ENCODE measurements at places on chromosomes 16 and 17.
A peak's percentile ranks its signal among the peaks of the same experiment; 100 is the strongest.

- no peak for DNase-seq
Observed at GRCh38 chr16:4634768-4635167, 10.1 kb downstream of the MGRN1 start.

GRCh38 chr17:81253358-81254131, 14.4 kb downstream of the NDUFAF8 start:
- no peak for DNase-seq

- DNase-seq: peak; percentile 91
Observed at GRCh38 chr16:85234310-85235204, 122.3 kb upstream of the CIBAR2 start.

DNA sequence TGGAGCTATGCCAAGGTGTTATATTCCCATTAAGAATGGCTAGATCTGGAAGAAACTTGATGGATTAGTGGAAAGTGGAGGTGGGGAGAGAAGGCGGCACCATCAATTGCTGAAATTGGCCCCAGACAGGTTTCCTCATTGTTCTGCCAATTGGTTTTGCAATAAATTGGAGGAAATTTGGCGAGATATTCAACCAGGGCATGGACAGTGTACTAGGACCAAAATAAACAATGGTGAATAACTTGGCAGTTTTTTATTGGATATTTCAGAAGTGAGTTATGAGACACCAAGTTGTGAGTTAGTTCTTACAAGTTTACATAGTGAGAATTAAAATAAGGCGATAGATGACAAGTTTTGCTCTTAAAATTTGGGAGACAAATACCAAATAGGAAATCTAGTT, 41.1 kb upstream of the SOX9 start:
- no peak for DNase-seq

DNA sequence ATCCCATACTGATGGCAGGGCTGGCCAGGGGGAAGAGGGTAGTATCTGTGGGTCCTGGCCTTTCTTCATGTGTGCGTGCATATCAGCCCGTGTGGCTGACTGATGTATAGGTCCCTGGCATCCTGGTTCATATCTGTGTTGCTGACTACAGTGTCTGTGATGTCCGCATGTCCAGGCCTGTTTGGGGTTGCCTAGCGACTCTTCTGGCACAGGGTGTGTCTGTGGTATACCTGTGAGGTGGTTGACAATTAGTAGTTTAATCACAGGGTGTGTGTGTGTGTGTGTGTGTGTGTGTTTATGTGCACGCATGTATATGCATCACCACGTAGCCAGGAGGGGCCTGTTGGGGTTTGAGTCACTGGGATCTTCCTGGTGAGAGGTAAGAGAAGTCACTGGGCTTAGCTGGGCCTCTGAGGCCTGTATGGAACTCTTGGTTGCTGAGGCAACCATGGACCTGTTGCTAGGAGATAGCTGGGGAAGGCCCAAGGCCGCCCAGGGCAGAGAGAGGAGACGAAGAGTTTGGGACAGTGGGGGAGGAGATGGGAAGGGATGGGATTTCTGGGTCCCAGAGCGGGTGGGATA, 603 bp upstream of the TMEM95 start:
- DNase-seq: no peak
